ENCODE measurements at places on chromosomes 1 and 21.

GRCh38 chr21:33123374-33124123 lies 53.6 kb downstream of the OLIG1 start:
- no peak for DNase-seq

DNA sequence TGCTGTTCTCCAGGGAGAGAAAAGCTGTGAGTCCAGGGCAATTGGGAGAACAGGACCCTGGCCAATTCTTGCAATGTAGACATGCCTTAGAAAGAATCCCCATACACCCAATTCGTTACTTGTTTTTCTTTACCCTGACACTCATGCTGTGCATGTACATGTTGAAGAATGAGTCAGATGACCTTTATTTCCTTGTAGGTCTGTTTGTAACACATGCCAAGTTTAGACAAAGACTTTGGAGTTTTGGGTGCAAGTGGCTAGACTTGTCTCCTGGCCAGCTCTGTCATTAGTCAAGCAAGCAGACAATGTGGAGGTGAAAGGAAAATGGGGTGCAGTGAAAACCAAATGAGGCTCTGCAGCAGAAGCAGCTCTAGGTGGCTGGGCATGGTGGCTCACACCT lies 38.1 kb downstream of the GNPAT start:
- DNase-seq: no peak

- no peak for DNase-seq
Measured at GRCh38 chr1:89260566-89261255, 11.9 kb downstream of the GBP5 start.

DNA sequence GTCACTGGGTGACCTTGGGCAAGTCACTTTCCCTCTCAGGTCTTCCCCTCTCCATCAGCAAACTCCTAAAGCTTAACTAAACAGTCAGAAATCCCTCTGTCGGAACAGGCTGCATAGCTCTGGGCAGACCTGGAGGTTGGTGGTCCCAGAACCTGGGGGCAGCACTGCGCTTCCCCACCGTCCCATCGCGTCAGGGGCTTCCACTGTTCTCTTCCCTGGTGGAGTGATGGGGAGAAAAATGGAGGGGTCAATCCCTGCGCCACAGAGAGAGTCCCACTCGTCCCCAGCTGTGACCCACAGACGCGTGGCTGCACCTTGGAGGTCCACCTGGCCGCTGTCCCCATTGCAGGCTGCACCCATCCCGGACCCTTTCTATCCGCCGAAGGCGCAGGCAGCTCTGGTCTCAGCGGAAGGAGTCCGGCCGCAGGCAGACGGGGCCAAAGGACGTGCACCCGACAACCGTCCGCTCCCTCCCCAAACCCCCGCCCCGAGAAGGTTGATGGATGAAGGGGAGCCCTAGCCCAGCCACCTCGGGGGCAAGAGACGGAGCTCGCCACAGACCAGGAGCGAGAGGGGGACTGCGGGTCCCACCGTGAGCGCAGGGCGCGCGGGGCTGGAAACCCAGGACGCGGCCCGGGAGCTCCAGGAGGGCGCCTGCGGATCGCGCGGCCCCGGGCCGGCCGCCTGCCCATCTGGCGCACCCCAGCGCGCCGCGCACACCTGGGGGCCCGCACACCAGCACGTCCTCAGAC lies 588 bp upstream of the WNT3A start:
- peak; percentile 41 for DNase-seq

- DNase-seq: no peak
Measured at GRCh38 chr1:94096797-94097549, 24.0 kb downstream of the ABCA4 start.

- DNase-seq: no peak
Measured at GRCh38 chr1:160064164-160064563, 5.8 kb downstream of the KCNJ10 start.

- no peak for DNase-seq
Measured at GRCh38 chr1:183726825-183727224, 73.7 kb upstream of the APOBEC4 start.

- no peak for DNase-seq
Measured at GRCh38 chr21:33296156-33296555, 28.6 kb upstream of the IFNAR1 start.

Data from coronary artery (tissue), 2 donors.